Upper lobe of left lung (tissue), 6 donors: ENCODE measurements at places on chromosomes 16 and 17. TPM values are rescaled to one million over a fixed set of nuclear protein-coding genes. Genes with fewer than 3 reads are reported as not detected.

Gene CCL5
- total RNA-seq: 16.2 TPM

Gene SMARCD2
- total RNA-seq: 82.4 TPM

Gene TSR1
- total RNA-seq: 19.9 TPM

Gene CACNA1G
- under 0.01 TPM for total RNA-seq

Gene NXN
- total RNA-seq: 32.4 TPM

Gene KRT27
- total RNA-seq: 0.61 TPM

Gene SOST
- not detected for total RNA-seq

Gene HS3ST3B1
- 2.8 TPM for total RNA-seq

Gene CACNG3
- not detected for total RNA-seq

Gene VTN
- total RNA-seq: not detected

Gene ADAD2
- total RNA-seq: not detected

Gene KCNH6
- not detected for total RNA-seq

Gene MSLN
- 209 TPM for total RNA-seq

Gene QRICH2
- total RNA-seq: 9.4 TPM

- no peak overlapping the region for H3K27ac ChIP-seq
- H3K27me3 ChIP-seq: no peaks in the 10 kb centered on the region
- H3K4me1 ChIP-seq: peaks cover 11% of the 10 kb centered on the region
- H3K36me3 ChIP-seq: no peaks in the 10 kb centered on the region
- no peak overlapping the region for H3K4me3 ChIP-seq
Measured at GRCh38 chr16:3580686-3581085, 3.5 kb upstream of the NLRC3 start.

DNA sequence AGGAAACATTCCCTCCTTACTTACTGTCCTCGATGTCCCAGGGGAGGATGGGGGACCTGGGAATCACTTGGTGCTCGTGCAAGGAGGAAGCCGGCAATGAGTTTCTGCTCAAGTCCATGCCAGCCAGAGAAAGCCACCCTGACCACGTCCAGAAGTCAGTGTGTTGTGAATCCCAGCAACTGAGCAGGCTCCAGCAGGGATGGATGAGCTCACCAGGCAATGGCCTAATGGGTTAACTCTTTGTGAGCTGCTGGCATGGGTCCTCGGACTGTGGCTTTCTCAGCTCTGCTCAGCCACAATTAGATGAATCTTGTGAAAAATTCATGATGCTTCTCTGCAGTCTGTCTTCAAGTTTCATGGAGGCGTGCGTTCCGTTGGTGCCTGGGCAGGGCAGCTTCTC lies at the start of gene PIRT:
TSS of gene PIRT (minus strand) at position 167 of the 400 bp plus-strand sequence. CDS start 12,442 bp downstream, outside the sequence.
- no peak for DNase-seq
- H3K27me3 ChIP-seq: no peaks in the 10 kb centered on the region
- H3K4me3 ChIP-seq: no peak within 1 kb of the TSS
- no peak within 1 kb of the TSS for H3K27ac ChIP-seq
- no peaks in the 10 kb centered on the region for H3K36me3 ChIP-seq
- H3K4me1 ChIP-seq: no peaks in the 10 kb centered on the region

DNA sequence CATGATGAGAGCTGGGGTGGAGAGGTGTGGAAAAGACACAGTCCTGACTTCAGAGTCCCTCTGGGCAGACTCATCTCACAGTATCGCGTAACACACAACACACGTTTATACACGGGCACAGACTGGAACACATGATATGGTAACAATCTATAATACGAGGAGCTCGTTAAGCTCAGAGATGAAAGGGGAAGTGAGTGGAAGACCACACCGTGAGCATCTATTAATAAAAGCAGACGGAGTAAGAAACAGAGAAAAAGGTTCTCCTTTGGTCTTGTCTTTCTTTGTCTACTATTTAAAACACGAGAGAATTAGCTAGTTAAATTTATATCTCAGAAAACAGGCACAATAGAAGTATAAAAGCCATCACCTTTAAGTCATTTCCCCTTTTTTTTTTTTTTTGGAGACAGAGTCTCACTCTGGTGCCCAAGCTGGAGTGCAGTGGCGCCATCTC lies 13.5 kb downstream of the ANKRD11 start:
- no peak overlapping the region for H3K4me3 ChIP-seq
- no peaks in the 10 kb centered on the region for H3K27me3 ChIP-seq
- no peak for DNase-seq
- peaks cover 75% of the 10 kb centered on the region for H3K4me1 ChIP-seq

DNA sequence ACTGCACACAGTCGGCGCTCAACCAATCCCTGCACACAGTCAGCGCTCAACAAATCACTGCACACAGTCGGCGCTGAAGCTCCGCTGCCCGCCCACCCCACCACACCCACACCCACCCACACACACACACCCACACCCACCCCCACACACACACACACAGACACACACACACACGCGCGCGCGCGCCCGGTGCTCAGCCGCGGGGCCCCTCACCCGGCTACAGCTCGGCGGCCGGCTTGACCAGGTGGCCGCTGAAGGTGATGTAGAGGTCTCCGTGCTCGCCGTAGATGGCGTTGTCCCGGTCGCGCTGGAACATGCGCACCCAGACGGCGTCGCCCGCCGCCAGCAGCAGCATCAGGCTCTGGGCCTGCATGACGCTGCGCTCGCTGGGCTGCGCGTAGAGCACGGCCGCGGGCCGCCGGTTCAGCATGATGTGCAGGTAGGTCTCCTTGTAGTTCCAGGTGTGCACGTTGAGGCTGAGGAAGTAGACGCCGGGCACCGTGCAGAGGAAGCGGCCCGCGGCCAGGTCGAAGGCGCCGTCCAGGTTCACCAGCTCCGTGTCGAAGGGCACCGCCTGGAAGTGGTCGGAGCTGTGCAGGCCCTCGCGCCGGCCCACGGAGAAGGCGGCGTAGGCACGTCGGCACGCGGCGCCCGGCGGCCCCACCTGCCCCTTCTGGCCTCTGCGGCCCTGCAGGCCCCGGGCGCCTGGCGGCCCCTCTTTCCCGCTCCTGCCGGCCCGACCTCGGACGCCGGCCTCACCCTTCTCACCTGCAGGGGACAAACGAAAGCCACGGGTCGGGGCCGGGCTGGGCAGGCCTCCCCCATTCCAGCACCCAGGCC lies 2.5 kb downstream of the C1QTNF8 start:
- peak; percentile 85 for DNase-seq
- H3K4me1 ChIP-seq: peaks cover 13% of the 10 kb centered on the region
- no peaks in the 10 kb centered on the region for H3K36me3 ChIP-seq
- no peak overlapping the region for H3K27ac ChIP-seq

GRCh38 chr16:54932737-54933254 lies 2.1 kb downstream of the IRX5 start:
- no peak for DNase-seq
- peaks cover 4% of the 10 kb centered on the region for H3K36me3 ChIP-seq
- no peak overlapping the region for H3K4me3 ChIP-seq
- peaks cover 16% of the 10 kb centered on the region for H3K27me3 ChIP-seq

GRCh38 chr16:56300242-56300623 lies 108.9 kb downstream of the GNAO1 start:
- H3K36me3 ChIP-seq: no peaks in the 10 kb centered on the region
- H3K27ac ChIP-seq: no peak overlapping the region
- no peaks in the 10 kb centered on the region for H3K27me3 ChIP-seq
- H3K4me3 ChIP-seq: no peak overlapping the region
- DNase-seq: no peak

- H3K4me1 ChIP-seq: no peaks in the 10 kb centered on the region
- DNase-seq: no peak
- no peak overlapping the region for H3K27ac ChIP-seq
- no peaks in the 10 kb centered on the region for H3K27me3 ChIP-seq
Measured at GRCh38 chr16:23974223-23974622, 138.4 kb downstream of the PRKCB start.

DNA sequence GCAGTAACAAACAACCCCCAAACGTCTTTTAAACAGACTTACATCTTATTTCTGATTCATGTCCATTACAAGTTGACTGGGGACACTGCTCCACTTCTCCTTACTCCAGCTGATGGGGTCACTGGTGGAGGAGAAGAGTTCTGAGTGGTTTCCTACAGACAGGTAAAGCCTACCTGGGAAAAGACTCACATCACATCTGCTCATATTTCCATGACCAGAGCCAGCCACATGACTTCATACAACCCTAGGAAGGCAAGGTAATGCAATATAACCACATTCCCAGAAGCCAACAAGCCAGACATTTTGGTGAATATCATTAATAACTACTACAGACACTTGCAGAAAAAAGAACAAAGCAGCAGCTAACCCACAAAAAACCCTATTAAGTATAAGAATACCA lies 90.5 kb upstream of the IRX6 start:
- DNase-seq: no peak
- no peaks in the 10 kb centered on the region for H3K36me3 ChIP-seq
- no peaks in the 10 kb centered on the region for H3K27me3 ChIP-seq
- H3K27ac ChIP-seq: no peak overlapping the region
- H3K4me3 ChIP-seq: no peak overlapping the region

GRCh38 chr16:28537076-28537475 lies 1.7 kb downstream of the NUPR1 start:
- no peaks in the 10 kb centered on the region for H3K27me3 ChIP-seq
- peaks cover 35% of the 10 kb centered on the region for H3K4me1 ChIP-seq
- no peaks in the 10 kb centered on the region for H3K36me3 ChIP-seq
- no peak for DNase-seq
- H3K27ac ChIP-seq: peak overlapping the region; percentile 93

DNA sequence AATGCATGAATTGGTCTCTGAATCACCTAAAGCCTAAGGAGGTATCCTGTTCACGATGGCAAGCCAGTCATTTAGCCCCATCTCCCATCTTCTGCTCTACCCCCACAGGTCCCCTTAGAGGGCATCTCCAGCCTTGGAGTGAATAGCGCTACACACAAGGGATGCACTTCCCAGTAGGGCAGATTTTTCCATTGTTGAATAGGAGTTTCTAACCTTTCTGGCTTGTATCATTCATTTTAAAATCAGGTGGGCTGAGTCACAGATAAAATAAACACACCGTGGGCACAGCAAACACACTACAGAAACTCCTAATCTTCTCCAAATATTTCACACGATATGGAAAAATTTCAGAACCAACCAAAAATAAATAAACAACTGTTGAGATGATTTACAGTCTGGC lies 201.2 kb upstream of the NOG start:
- no peaks in the 10 kb centered on the region for H3K36me3 ChIP-seq
- H3K4me3 ChIP-seq: no peak overlapping the region
- no peaks in the 10 kb centered on the region for H3K27me3 ChIP-seq
- no peak overlapping the region for H3K27ac ChIP-seq
- DNase-seq: no peak

DNA sequence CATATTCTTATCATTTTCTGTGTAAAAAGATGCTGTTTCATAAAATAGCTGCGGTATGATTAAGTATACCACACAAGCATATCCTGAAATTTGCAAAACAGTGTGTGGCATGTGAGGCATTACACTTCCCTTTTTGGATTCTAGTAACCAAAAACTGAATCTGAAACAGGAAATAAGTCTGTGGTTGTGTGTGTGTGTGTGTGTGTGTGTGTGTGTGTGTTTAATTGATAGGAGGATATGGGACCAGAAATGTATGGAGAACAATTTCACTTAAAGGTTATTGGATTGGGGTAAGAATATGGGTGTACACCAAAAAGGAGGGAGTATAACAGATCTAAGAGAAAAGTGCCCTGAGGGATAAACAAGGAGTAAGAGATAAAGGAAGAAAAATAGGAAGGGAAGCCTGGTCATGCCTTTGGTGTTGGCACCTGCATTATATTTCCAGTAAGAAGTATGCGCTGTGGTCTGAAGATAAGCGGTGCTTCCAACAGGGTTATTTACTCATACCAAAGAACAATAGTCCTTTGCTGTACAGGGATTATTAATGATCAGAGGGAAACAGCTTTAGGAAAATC lies 4.0 kb downstream of the LYRM1 start:
- H3K36me3 ChIP-seq: no peaks in the 10 kb centered on the region
- no peak overlapping the region for H3K4me3 ChIP-seq

GRCh38 chr17:31294820-31295488 lies 2.1 kb downstream of the OMG start:
- peaks cover 2% of the 10 kb centered on the region for H3K36me3 ChIP-seq
- no peak overlapping the region for H3K4me3 ChIP-seq
- DNase-seq: no peak
- no peaks in the 10 kb centered on the region for H3K4me1 ChIP-seq
- no peak overlapping the region for H3K27ac ChIP-seq

DNA sequence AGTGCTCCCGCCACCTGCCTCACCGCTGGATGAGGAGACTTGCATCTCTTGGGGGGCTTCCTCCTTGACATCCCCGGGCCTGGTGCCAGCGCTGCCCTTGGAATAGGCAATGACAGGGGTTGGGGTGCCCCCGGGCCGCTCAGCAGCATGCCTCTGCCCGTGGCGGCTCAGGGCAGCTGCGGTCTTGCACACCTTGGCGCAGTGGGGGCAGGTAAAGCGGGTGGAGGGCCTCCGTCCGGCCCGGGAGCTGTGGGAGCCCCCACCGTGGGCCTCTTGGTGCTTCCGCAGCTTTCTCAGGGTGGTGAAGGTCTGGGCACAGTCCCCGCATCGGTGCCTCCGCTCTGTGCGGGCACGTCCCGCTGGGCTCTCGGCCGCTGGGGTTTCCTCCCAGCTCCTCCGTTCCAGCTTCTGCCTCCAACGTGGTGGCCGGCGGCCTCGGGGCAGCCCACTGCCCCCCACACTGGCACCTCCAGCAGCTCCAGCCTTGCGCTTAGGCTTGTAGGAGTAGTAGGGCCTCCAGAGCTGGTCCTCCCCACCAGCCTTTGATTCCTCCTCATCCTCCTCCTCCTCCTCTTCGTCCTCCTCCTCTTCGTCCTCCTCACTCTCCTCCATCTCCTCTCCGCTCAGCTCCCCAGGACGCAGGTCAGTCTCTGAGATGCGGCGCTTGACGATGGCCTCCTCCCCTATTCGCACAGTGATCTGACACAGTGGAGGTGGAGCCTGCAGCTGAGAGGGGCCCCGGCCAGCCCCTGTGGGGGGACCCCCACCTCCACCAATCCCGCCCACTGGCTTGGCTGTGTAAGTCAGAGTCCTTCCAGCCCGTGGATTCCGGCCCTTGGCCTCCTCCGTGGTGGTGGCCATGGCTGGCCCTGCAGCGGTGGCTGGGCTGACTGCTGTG lies 16.7 kb downstream of the ZBTB4 start:
- no peak overlapping the region for H3K4me3 ChIP-seq
- peak; percentile 80 for DNase-seq
- H3K27ac ChIP-seq: no peak overlapping the region
- H3K4me1 ChIP-seq: peaks cover 23% of the 10 kb centered on the region
